ENCODE measurements at places on chromosomes 6 and 20. TPM values are rescaled to one million over a fixed set of nuclear protein-coding genes. Genes with fewer than 3 reads are reported as not detected.

Gene KIAA1755
- total RNA-seq, result 0.65 TPM

Gene RIPOR3
- total RNA-seq, result 1.2 TPM

Gene TFAP2A
- total RNA-seq, result not detected

Gene PROKR2
- total RNA-seq, result not detected

Gene ADTRP
- 4.9 TPM for total RNA-seq

Gene RALY
- total RNA-seq, result 29.4 TPM

Gene CLPSL1
- not detected for total RNA-seq

Gene PRR3
- total RNA-seq, result 4.5 TPM

Gene MUC22
- total RNA-seq, result not detected

Gene LY6G5C
- total RNA-seq, result 0.51 TPM

Gene FAM83D
- total RNA-seq, result 2.1 TPM

Gene NNAT
- 0.42 TPM for total RNA-seq

Gene HTR1E
- not detected for total RNA-seq

Gene SLC22A16
- total RNA-seq, result not detected

Gene OR2B6
- not detected for total RNA-seq

Gene PSMB1
- total RNA-seq, result 338 TPM

Gene PPT2
- 16.6 TPM for total RNA-seq

Gene ETV7
- total RNA-seq, result 0.28 TPM

Gene SYS1
- total RNA-seq, result 18.5 TPM

Gene GMEB2
- total RNA-seq, result 13.6 TPM

Gene MYB
- total RNA-seq, result 4.0 TPM

Gene GNRH2
- total RNA-seq, result 0.59 TPM

Gene MAFB
- total RNA-seq, result 0.14 TPM

Gene IL20RA
- total RNA-seq, result not detected

Gene SIRPA
- total RNA-seq, result 16.9 TPM

Gene OXT
- not detected for total RNA-seq

Gene HLA-DRB5
- not detected for total RNA-seq

Gene SLC17A3
- not detected for total RNA-seq
